ENCODE measurements at places on chromosomes 11 and 22.

DNA sequence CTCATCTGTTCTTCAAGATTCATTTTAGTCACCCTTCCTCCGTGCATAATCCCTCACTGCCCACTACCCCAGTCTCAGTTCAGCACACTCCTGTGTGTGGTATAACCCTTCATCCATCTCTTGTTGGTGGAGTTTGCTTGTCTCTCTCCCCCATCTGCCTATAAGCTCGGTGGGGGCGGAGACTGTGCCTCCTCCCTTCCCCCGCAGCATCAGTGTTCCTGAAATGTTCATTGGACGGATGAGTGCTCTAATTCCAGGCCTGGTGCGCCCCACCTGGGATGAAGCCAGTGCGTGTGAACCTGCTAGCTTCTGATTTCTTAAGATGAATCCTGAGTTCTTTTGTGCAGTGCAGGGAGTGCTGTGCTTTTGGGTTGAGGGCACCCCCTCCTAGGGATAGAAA, 100.0 kb downstream of the GRIK4 start:
- DNase-seq, result no peak

- no peak for DNase-seq
These were observed 342 bp downstream of the EFCAB6 start for GRCh38 chr22:43811777-43812148.

- DNase-seq, result no peak
These were observed 39.6 kb upstream of the CTSC start for GRCh38 chr11:88377144-88377543.

GRCh38 chr11:59221441-59221840, 8.7 kb upstream of the MPEG1 start:
- no peak for DNase-seq

- no peak for DNase-seq
These were observed 14.0 kb downstream of the TRIM44 start for GRCh38 chr11:35676611-35676965.

- no peak for DNase-seq
These were observed 10.8 kb upstream of the ADORA2A start for GRCh38 chr22:24416611-24417010.

DNA sequence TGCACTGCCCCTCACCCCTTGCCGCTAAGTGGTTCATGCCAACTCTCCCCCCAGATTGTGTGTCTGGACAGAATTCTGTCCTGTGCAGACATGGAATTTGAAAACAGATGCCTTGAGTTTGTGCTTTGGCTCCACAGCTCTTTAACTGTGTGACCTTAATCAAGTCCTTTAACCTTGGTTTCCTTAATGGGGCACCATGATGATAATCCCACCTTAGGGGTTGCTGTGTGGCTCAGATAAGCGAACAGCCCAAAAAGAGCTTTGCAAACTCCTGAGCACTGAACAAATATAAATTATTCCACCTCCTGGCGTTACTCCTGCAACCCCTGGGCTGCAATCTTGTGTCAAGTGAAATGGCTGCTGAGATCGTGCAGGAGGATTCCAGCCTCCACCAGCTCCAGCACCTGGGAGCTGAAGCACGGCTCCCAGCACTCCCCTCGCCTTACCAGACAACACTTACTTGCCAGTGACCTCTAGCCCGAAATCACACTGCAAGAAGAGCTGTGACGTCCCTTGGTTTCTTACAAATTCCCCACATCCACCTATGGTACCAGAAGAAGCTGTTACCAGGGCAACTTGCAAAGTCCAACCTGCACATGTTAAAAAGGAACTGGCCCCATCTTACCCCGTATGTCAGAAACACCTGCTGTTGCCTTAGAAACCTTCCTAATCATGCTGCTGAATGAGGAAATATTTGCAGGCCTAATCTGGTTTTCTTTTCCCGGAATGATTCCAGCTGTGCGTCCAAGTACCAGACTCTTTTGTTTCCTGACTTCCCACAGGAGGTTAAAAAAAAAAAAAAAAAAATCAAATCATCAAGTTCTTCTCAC, 13.2 kb downstream of the VPS37C start:
- DNase-seq, result no peak

- no peak for DNase-seq
These were observed 10.3 kb downstream of the PIK3C2A start for GRCh38 chr11:17197431-17197898.

DNA sequence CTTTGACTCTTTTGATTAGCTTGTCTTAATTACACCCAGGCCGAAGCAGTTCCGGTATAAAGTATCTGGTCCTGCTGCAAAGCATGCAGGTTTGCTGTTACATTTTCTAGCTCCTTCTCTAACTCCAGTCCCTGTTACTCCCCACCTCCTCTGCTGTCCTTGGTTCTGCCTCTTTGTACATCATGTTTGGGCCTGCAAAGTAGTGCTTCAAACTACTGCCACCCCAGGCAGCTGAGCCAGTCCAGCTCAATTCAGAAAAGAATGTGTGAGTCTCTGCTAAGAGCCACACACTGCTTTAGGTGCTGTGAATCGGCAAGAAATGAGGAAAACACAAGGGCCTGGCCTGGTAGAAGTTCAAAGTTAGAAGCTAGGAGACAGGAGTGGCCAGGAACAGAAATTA, 136.0 kb downstream of the SERGEF start:
- no peak for DNase-seq

DNA sequence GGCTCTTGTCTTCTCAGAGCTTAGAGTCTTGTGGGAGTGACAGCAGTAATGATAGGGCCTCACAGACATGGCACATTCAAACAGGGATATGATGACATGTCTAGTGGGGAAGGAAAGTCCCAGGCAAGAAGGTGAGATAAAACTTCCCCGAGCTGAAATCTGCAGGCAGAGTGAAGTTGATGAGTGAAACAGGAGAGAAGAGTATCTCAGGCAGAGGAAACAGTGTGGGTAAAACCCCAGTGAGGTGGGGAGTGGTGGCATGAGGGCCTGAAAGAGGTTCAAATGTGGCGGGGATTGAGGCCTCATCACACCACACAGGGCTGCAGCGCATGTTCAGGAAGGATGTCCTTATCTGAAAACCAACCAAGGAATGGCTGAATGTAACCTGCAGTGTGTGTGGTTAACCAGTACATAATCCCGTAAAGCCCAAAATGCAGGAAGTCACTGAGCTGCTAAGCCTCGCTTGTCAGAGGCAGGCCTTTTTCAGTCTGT, 153.8 kb upstream of the E2F8 start:
- no peak for DNase-seq

DNA sequence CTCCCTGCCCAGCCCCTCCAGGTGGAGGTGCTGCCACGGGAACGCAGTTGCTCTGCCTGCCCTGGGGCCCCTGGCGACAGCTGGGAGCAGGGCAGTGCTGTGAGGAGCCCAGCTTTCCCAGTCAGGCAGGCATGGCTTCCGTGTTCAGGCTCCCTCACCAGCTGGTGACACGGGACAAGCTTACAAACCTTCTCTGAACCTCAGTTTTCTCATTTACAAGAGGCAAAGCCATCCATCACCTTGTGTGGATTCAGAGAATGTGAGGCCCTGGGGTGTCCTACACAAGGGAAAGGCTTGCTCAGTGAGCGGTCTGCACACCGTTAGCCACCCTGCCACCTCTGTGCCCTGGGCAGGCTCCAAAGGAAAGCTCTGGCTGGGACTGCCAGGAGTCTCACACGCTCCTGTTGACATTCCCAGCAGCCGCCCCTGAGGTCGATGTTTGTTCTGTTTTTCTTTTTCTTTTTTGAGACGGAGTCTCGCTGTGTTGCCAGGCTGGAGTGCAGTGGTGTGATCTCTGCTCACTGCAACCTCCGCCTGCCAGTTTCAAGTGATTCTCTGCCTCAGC, 23.5 kb downstream of the SUN2 start:
- no peak for DNase-seq

DNA sequence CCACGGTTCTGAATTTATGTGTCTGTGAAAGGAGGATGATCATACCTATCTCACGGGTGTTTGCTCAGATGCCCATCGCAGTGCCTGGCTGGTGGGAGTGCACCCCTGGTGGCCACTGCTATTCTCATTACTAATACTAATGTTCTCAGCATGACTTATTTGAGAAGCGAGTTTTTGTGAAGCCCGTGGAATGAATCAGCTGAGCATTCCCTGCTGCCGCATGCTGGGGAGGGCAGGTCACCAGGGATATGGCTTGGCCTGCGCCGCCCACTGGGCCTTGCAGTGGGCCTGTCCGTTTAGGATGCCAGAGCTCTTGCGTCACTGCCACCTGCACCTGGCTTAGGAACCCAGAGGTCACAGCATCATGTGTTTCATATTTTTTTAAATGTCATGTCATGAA, 16.9 kb downstream of the CTTN start:
- DNase-seq, result no peak

DNA sequence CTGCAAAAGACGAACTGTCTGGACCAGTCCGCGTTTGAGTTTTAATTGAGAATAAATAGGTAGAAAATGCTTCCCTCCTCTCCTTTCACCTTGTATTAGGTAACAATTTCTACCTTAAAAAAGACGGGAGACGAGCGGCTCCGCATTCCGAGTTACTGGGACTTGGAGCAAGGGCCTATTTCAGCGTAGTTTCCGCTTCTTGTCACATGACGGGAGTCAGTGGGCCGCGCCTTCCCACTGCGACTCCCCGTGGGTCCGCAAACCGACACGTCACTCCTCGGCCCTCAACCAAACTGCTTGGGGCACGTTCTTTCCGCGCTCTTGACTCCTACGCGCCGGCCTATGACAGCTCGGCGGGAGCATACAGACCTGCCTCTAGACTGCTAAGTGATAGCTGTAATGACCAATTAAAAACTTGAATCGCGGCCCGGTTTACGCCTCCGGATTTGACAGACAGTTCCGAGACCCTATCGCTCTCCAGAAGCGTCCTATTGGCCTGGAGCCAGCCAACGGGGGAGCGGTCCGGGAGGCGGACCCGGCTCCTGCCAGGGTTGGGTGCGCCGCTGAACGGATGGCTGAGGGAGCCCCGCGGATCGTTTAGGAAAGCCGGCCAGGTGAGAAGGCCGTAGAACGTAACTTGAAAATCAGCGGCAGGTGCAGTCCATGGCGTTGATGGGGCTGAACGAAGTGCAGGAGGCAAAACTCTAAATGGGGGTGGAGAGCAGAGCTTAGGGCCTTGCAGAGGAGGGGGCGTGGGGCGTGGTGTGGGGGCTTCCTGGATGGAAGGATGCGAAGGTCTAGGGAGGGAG, at the start of gene STT3A:
Gene STT3A, plus strand, starts transcription at position 548 of the 809 bp plus-strand sequence. CDS start 3,064 bp downstream, outside the sequence.
- DNase-seq, result peak; percentile 95

- DNase-seq, result no peak
These were observed 8.8 kb downstream of the SLC35F2 start for GRCh38 chr11:107849790-107850189.

DNA sequence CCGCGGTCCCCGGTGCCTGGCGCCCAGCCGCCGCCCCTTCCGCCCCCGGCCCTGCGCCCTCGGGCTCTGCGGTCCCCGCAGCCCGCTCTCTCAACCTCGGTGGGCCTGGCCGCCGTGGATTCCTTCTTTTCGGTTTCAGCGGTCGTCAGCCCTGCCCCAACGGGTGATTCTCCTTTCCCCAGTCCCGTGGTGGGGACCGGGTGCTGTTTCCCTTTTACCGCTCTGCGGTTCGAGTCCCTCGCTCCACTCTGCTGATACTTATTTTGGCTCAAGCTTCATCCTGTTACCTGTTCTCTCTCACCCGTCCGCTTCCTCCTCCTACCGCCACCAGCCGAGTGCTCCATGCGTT, 494 bp downstream of the ZDHHC5 start:
- DNase-seq, result peak; percentile 25

DNA sequence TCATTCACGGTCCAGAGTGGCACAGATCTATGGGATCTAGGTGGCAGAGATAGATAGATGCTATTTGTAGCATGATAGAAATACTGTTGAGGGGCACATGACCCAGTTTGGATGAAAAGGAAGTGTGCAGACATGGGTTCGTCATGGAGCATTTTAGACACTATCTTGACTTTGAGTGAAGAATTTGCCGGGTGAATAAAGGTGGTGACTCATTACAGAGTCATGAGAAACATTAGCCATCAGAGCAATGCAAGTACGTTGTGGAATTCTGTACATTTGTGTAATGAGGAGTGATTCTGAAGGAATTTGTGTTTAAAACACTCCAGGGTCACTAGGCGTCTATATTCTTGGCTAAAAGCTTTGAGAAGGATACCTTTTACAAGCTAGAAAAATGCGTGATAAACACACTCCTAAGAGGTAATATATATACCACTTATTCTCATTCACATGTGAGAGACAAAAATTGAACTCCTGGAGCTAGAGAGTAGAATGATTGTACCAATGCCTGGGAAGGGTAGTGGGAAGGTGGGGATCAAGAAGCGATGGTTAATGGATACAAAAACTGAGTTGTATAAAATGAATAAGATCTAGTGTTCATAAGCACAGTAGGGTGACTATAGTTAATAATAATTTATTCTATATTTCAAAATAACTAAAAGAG, 593.7 kb upstream of the LUZP2 start:
- DNase-seq, result no peak

DNA sequence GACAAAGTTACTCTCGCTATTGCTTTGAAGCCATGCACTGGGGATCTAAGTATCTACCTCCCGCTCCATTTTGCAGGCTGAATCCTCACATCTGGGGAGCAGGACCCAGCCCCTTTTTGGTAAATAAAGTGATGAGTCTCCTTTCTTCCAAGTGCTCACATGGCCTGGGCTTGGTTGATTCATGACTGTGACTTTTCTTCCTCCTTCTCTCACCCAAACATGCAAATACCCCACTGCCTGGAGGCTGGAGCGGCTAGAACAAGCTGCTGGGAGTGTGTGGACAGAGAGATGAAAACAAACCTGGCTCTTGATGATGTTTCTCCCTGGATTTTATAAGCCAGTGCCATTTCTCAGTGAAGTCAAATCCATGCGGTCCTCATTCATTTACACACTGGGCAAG, 72.7 kb downstream of the TRIM29 start:
- no peak for DNase-seq

DNA sequence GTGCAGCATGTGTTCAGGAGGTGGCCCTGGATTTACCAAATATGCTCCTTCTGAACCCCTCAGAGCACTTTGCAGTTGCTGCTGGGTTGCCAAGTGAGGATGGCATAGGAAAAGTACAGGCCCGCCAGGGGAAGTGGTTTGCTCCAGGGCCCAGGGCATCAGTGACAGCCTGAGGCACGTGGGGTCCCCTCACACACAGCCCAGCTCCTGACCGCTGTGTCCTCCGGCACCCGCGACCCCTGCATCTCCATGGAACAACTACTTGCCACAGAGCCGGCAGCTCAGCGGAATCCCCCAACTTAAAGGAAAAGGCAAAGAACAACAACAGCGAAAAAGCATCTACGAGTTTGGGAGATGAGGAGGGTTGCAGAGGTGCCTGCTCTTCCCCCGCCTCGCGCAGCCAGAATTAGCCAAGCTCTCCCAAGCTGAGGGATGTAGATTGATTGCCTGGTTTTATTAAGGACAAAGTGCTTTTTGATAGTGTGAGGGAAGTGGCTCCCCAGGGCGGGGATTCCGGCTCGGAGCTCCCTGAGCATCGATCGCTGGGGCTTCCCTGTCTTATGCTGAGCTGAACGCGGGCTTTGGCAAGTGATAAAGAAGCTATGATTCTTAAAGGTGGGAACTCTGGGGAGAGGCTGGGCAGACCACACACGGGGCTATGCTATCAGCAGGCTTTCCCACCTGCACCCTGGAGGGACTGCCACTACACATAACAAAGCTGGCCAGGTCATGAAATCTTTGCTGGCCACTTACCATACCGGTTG, 174.5 kb downstream of the CEP164 start:
- DNase-seq, result no peak

GRCh38 chr22:42366806-42367581, 65.2 kb downstream of the NFAM1 start:
- DNase-seq, result no peak

- no peak for DNase-seq
These were observed 12.4 kb downstream of the SMIM38 start for GRCh38 chr11:69167916-69168691.
